A549 treated with dexamethasone at 1 μM for 4 hours (cell line): ENCODE measurements at places on chromosomes 2 and 18. TPM values are rescaled to one million over a fixed set of nuclear protein-coding genes. Genes with fewer than 3 reads are reported as not detected.

MC5R gene
- total RNA-seq: not detected in 5 replicates

SULT1C4 gene
- total RNA-seq: not detected in 5 replicates

LAMA1 gene
- total RNA-seq: 0.01 to 0.21 TPM (median 0.09 TPM) in 5 replicates

GLB1L gene
- 6.0 to 7.1 TPM (median 6.6 TPM) in 5 replicates for total RNA-seq

ALPG gene
- total RNA-seq: 0.37 to 0.74 TPM (median 0.49 TPM) in 5 replicates

TWIST2 gene
- 8.1 to 12.9 TPM (median 12.3 TPM) in 5 replicates for total RNA-seq

RMDN2 gene
- 4.8 to 5.5 TPM (median 5.0 TPM) in 5 replicates for total RNA-seq

HOXD9 gene
- total RNA-seq: 0.82 to 1.4 TPM (median 0.93 TPM) in 5 replicates

NTSR2 gene
- not detected in 5 replicates for total RNA-seq

IL36G gene
- not detected in 5 replicates for total RNA-seq

RBM43 gene
- total RNA-seq: 2.2 to 3.5 TPM (median 3.0 TPM) in 5 replicates

EVX2 gene
- not detected in 5 replicates for total RNA-seq

VPS4B gene
- total RNA-seq: 20.1 to 24.9 TPM (median 21.0 TPM) in 5 replicates

NEU2 gene
- total RNA-seq: not detected in 5 replicates

CCDC102B gene
- total RNA-seq: 0.20 to 0.64 TPM (median 0.47 TPM) in 5 replicates

CIB4 gene
- total RNA-seq: 0.20 to 0.42 TPM in 2 of 5 replicates, not detected in the others

MAP3K19 gene
- not detected in 5 replicates for total RNA-seq

DNAJC5G gene
- total RNA-seq: not detected in 5 replicates

C1QL2 gene
- 0.30 to 0.86 TPM (median 0.67 TPM) in 5 replicates for total RNA-seq

PTPN4 gene
- total RNA-seq: 14.1 to 19.0 TPM (median 17.2 TPM) in 5 replicates

SERPINB3 gene
- 0.06 to 0.16 TPM (median 0.10 TPM) in 5 replicates for total RNA-seq

ECEL1 gene
- total RNA-seq: 0.15 to 0.28 TPM (median 0.21 TPM) in 5 replicates

B3GNT2 gene
- total RNA-seq: 36.5 to 48.9 TPM (median 48.2 TPM) in 5 replicates

SERPINB2 gene
- total RNA-seq: 0.06 to 0.11 TPM (median 0.07 TPM) in 3 of 5 replicates, not detected in the others

ATP6V1C2 gene
- total RNA-seq: 0.11 to 0.37 TPM (median 0.14 TPM) in 5 replicates

LOXHD1 gene
- not detected in 5 replicates for total RNA-seq

TUBA3E gene
- 4.4 to 6.3 TPM (median 5.5 TPM) in 5 replicates for total RNA-seq

KIF5C gene
- 0.33 to 0.43 TPM (median 0.33 TPM) in 5 replicates for total RNA-seq

RNF144A gene
- 7.1 to 10.6 TPM (median 10.2 TPM) in 5 replicates for total RNA-seq

CYRIA gene
- 0.31 to 0.58 TPM (median 0.46 TPM) in 5 replicates for total RNA-seq

TGIF1 gene
- 66.2 to 91.1 TPM (median 84.2 TPM) in 5 replicates for total RNA-seq

ADNP2 gene
- 11.2 to 14.3 TPM (median 12.7 TPM) in 5 replicates for total RNA-seq

CHRNG gene
- not detected in 5 replicates for total RNA-seq

EGR4 gene
- 0.09 to 0.27 TPM (median 0.12 TPM) in 5 replicates for total RNA-seq
